ENCODE measurements at places on chromosomes 12 and 14.

GRCh38 chr12:71795901-71796300, 41.2 kb downstream of the RAB21 start:
- no peak for DNase-seq

- no peak for DNase-seq
Measured at GRCh38 chr12:64027311-64027710, 182.8 kb downstream of the SRGAP1 start.

DNA sequence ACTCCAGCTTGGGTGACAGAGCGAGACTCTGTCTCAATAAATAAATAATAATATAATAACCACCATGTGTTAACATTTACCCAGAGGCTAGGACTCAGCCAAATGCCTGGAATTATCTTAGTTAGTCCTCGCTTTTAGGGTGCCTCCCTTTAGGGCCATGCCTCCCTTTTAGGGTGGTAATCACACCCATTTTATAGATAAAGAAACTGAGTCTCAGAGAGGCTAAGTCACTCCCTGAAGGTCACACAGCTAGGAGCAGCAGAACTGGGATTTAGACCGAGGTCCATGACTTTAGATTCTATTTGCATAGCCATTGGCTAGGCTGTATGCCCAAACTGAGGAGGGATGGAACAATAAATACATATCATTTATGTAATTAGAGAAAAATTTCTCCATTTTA, 11.4 kb downstream of the TESC start:
- no peak for DNase-seq

GRCh38 chr12:45247589-45247988, 31.7 kb downstream of the ANO6 start:
- DNase-seq: no peak

DNA sequence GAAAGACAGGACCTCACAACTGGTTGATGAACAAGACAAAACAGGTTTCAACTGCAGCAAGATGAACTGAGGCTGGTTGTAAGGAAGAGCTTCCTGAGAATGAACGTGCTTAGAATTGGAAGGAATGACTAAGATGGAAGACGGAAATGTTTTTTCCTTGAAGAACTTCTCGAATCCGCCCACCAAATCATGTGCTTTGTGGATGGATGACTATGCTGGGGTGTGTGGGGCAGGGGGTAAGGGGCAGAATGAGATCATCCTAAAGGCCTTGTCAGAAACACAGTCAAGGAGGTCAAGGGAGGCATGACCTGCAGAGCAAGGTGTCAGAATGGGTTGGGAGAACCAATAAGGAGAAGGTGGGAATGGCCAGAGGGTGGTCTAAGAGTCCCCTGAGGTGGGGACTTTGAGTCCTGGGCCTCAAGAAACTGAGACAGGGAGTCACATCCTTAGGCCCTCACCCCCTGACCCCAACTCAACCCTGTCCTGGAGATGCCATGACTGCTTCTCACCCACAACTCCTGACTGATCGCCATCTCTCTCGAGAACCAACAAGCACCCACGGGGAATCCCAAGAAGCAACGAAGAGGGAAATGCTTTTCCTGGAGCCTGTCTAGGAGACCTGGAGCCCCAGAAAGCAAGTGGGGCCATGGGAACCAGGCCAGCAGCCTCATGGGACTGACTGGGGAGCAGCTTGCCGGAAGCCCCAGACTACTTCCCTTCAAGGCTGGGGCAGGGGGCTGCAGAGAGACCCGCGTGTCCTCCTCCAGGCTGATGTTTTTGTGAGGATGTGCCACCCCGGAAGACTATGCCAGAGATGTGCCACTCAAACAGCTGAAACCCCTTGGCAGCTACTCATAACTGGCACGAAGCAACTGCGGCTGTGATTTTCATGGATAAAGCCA, 84.0 kb downstream of the ACTN1 start:
- DNase-seq: no peak

DNA sequence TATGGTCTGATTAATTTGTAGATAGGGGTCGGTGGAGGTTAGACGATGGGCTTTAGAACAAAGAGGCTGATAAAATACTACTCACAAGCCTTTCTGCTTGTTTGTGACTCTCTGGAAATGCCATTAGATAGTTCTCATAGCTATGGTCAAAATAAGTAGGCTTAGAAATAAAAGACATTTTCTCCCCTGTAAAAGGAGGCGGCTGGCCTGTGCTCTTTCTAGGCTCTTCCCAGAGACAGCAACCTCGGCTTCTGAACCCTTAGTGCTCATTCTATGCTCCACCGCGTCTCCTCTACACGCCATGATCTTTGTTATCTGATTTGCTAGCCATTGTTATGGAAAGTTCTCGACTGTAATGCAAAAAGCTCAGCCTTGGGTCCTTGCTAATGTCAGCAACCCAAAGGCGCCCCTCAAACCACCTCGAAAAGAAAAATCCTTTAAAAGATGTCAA, 64.5 kb downstream of the CRADD start:
- no peak for DNase-seq

GRCh38 chr12:89058402-89058801, 293.9 kb downstream of the DUSP6 start:
- no peak for DNase-seq

- no peak for DNase-seq
Measured at GRCh38 chr14:85402569-85403162, 127.3 kb upstream of the FLRT2 start.

- DNase-seq: no peak
Measured at GRCh38 chr14:75806352-75806832, 145.3 kb downstream of the TTLL5 start.

GRCh38 chr12:42903736-42904135, 314.2 kb upstream of the PRICKLE1 start:
- no peak for DNase-seq

- no peak for DNase-seq
Measured at GRCh38 chr12:123760267-123760938, 1.7 kb upstream of the DNAH10 start.

GRCh38 chr14:61130512-61131260, 149.6 kb downstream of the SLC38A6 start:
- DNase-seq: no peak

DNA sequence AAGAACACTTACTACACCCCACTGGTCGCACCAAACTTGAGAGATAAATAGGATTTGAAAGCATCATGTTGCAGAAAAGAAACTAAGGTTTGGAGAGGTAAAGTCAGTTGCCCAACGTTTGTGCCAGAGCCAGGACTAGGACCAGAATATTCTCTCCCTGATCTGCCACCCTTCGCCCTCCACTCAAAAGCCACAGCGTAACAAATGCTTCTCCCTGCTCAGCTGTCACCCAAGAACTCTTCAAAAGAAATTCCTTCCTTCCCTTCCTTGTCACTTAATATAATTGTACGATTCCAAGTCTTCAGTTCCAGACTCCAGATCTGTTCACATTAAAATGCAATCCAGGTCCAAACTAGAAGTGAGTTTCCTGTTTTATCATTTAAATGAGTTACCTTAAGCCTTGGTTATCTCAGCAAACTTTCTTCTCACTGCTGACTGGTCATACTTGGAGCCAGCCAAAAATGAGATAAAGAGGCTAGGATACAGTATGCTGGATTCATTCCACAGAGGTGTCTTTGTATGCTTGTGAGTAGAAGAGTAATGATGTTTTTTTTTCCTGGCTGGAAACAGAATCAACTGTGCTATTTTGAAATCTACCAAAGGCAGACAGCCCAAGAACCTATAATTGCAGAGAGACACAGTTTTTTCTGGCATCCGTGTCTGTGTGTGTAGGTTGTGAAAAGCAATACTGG, 12.8 kb upstream of the PPFIBP1 start:
- DNase-seq: no peak

DNA sequence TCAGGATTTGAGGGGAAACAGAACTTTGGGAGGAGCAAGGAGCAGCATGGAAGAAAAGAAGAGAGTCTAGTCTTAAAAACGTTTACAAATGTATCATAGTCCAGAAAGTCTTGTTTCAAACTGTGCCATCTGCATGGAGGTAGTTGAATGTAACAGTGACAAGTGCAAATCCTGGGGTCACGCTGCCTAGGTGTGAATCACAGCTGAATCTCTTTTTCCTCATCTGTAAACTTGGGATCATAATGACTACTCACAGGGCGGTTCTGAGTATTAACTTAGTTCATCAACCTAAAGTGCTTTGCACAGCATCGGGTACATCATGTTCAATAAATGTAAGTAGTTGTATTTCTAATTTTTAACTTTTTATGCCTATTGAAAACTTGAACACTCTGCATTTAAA, 208.5 kb downstream of the CHST11 start:
- no peak for DNase-seq

- no peak for DNase-seq
Measured at GRCh38 chr14:93060841-93061240, 54.9 kb downstream of the ITPK1 start.

DNA sequence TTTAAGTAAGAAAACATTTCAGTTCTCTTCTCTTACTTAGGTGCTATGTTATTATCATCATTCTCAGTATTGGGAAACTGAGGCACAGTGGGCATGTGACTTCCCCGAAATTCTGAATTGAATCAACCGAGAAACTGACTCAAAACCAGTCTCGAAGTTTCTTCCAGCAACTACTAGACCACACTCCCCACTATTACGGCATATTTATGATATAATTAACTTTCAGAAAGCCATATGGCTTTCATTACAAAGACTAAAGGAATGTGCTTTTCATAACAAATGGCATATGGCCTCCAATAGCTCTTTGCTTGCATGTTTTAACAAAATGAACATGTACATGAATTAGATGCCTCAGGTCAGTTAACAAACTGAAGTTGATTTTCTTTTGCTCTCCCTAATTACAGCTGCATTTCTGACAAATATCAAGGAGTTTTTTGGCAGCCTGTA, 182.9 kb upstream of the SLC38A2 start:
- DNase-seq: no peak

GRCh38 chr12:27434673-27435565, 11.6 kb upstream of the SMCO2 start:
- no peak for DNase-seq

DNA sequence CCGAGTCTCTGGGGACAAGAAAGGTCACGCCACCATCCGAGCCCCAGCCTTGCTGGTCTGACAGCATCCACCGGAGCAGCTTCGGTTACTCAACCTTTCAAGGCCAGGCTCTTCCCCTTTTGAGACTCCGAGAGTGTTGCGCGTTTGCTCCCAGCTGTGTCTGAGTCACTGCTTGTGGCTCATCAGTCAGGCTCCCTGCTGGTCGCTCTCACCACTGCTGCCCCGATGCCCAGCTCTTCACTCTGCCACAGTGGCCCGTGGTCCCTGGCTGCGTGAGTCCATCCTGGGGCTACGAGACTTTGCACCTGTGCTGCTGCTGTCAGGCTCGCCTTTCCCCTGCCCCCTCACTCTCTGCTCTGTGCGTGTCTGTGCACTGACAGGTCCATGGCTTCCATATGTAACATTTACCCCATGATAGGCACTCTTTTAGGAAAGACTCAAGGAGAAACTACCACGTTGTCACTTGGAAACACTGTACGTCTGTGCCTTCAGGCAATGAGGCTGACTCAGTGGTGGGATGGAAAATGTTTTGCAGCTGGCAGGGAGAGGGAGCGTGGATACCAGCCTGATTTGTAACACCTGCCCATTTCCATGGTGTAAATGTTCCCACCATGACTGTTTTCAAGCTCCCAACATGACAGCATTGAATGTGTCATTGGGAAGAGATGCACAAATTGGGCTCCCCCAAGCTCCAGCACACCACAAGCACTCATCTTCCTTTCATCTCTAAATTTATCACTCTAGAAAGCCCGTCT, 350.7 kb downstream of the TMEM132D start:
- no peak for DNase-seq

DNA sequence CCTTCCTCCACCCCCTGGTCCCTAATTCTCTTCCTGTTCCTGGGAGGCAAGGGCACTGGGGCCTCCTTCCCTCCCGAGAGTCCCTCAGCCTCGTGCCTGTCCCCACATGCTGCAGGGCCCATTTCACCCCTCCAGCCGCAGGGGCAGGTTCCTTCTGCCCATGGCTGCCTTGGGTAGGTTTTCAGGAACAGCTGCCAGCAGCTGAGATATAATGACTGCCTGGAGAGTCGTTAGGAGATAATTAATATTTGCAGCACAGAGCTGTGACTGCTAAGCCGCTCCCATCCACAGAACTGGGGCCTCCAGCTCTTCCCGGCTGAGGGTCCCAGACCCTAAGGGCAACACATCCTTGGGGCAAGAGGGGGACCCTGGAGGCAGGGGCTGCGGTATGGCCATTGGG, 211.9 kb upstream of the LHX5 start:
- no peak for DNase-seq

DNA sequence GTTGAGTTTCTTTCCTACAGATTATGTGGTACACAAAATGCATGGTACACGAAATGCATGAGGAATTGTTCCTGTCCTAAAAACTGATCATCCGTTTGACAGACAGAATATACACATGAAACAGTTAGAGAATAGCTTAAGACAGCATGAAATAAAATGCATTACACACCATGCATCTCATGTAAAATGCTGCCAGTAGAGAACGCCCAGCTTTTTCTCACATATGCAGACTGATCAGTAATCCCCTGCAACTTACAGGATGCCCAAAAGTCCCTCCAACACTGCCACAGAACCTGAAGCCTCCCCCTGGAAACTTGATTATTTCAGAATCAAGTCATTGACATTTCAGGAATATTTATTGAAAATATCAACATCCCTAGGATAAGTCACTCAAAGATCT, 24.0 kb downstream of the IFNG start:
- no peak for DNase-seq

DNA sequence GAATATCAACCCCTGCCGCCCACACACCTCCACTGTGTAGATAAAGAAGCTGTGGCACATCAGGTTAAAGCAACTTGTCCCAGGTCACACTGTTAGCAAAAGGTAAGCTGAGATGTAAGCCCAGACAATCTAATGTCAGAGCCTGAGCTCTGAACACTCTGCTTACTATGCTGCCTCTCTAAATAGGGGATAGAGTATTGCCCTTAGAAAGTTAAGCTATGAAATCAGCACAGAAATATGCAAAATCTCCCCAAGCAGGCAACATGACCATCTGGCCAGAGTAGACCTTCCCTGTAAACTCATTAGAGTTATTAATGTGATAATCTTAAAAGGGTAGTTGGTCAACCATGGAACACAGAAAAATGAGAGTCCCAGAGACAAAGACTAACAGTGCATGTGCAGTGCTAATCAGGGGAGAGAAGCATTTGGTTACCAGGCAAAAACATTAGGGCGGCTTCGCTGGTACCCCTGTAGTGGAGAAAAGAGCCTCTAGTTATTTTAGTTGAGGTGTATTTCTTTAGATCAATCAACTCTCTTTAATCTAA, 171.0 kb downstream of the BTG1 start:
- no peak for DNase-seq

DNA sequence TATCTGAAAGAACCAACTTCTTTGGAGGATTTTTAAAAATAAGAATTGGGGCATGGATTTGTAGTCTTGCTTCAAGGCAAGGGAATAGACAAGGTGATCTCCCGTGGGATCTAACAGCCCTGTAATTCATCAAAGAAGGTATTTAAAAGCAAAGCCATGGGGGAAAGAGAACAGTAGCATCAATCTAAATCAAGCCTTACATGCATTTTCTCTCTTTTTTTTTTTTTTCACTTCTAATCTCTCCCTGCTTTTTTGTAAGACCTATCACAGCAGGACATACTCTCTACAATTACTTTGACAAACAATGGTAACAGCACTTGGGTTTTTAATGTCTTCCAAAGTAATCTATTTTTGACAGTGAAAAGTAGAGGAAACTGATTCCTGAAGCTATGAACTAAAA, 367.9 kb downstream of the PAWR start:
- DNase-seq: no peak

Data from stimulated activated CD4-positive, alpha-beta T cell treated with anti-CD3 and anti-CD28 coated beads, Interleukin-1b, Interleukin-23, amount 100 ng/mL, for 1 hour (primary cell).